ENCODE measurements at places on chromosomes 7 and 10. TPM values are rescaled to one million over a fixed set of nuclear protein-coding genes. Genes with fewer than 3 reads are reported as not detected.

Gene TMEM60
- 13.5 TPM for total RNA-seq

Gene GPRIN2
- 5.6 TPM for total RNA-seq

Gene PAXIP1
- 16.7 TPM for total RNA-seq

Gene HIF1AN
- total RNA-seq = 16.9 TPM

Gene ATG9B
- total RNA-seq = 34.1 TPM

Gene THSD7A
- 9.3 TPM for total RNA-seq

Gene VPS37D
- 5.4 TPM for total RNA-seq

Gene TAS2R41
- not detected for total RNA-seq

Gene TSPAN15
- 26.5 TPM for total RNA-seq

- no peak overlapping the region for H3K4me3 ChIP-seq
- no peaks in the 10 kb centered on the region for H3K4me1 ChIP-seq
- H3K27me3 ChIP-seq = no peaks in the 10 kb centered on the region
These were observed 38.6 kb upstream of the RSBN1L start for GRCh38 chr7:77657427-77658224.

DNA sequence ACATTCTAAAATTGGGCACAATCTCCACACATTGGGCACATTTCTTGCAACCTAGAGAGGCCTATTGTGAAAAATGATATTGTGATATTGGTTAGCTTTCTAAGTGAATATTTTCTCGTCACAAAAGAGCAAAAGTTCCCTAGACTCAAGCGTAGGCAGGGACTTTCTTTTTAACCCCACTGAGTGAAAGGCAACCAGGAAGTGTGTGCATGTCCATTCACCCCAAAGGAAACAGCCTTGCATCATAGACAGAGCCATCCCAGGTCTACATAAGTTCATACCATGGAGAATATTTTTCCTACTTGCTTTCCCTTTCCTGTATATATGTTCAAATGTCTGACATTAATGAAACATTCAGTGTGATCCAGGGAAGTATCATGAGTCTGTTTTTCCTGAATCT, 84.2 kb upstream of the AGBL3 start:
- H3K4me1 ChIP-seq = peaks cover 91% of the 10 kb centered on the region
- no peak overlapping the region for H3K4me3 ChIP-seq
- H3K27me3 ChIP-seq = no peaks in the 10 kb centered on the region
- no peak for DNase-seq
- H3K27ac ChIP-seq = no peak overlapping the region
- no peaks in the 10 kb centered on the region for H3K36me3 ChIP-seq

- H3K27ac ChIP-seq = no peak overlapping the region
- no peaks in the 10 kb centered on the region for H3K36me3 ChIP-seq
- H3K27me3 ChIP-seq = no peaks in the 10 kb centered on the region
- no peak for DNase-seq
- no peak overlapping the region for H3K4me3 ChIP-seq
- H3K4me1 ChIP-seq = no peaks in the 10 kb centered on the region
These were observed 77.9 kb downstream of the HERPUD2 start for GRCh38 chr7:35617041-35617440.

DNA sequence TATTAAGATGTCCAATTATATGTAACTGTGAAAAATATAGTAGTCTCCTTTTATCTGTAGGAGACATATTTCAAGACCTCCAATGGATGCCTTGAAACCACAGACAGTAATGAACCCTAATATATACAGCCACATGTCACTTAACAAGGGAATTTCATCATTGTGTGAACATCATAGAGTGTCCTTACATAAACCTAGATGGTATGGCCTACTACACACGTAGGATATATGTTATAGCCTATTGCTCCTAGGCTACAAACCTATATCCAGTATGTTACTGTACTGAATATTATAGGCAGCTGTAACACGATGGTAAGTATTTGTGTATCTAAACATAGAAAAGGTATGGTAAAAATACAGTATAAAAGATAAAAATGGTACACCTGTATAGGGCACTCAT, 32.4 kb downstream of the MTPN start:
- no peaks in the 10 kb centered on the region for H3K27me3 ChIP-seq
- no peak overlapping the region for H3K4me3 ChIP-seq
- H3K4me1 ChIP-seq = peaks cover 27% of the 10 kb centered on the region
- H3K27ac ChIP-seq = no peak overlapping the region

DNA sequence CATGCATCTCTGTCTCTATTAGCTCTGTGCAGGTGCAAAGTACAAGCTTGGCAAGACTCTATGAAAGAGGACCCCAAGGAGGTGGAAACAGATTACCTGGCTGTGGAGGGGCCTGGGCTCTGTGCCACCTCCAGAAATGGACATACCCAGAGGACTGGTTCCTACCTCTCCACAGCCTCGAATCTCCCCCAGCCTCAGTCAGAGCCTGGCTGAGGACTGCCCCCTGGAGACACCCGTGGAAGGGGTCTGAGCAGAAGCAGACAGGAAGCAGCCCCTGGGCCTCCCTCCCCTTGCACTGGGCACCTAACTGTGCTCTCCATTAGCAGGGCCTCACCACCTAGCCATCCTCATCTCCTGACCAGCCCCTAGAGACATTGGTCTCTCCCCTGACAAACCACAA, 92.0 kb downstream of the DLG5 start:
- no peak overlapping the region for H3K27ac ChIP-seq
- H3K36me3 ChIP-seq = no peaks in the 10 kb centered on the region
- no peaks in the 10 kb centered on the region for H3K27me3 ChIP-seq

GRCh38 chr10:95767884-95768556, 12.1 kb downstream of the ENTPD1 start:
- no peaks in the 10 kb centered on the region for H3K27me3 ChIP-seq
- no peak for DNase-seq
- no peak overlapping the region for H3K4me3 ChIP-seq
- H3K36me3 ChIP-seq = no peaks in the 10 kb centered on the region

- H3K27me3 ChIP-seq = no peaks in the 10 kb centered on the region
- peaks cover 12% of the 10 kb centered on the region for H3K4me1 ChIP-seq
- DNase-seq = no peak
- peak overlapping the region; percentile 56 for H3K27ac ChIP-seq
These were observed 9.8 kb upstream of the FZD9 start for GRCh38 chr7:73423519-73424488.

DNA sequence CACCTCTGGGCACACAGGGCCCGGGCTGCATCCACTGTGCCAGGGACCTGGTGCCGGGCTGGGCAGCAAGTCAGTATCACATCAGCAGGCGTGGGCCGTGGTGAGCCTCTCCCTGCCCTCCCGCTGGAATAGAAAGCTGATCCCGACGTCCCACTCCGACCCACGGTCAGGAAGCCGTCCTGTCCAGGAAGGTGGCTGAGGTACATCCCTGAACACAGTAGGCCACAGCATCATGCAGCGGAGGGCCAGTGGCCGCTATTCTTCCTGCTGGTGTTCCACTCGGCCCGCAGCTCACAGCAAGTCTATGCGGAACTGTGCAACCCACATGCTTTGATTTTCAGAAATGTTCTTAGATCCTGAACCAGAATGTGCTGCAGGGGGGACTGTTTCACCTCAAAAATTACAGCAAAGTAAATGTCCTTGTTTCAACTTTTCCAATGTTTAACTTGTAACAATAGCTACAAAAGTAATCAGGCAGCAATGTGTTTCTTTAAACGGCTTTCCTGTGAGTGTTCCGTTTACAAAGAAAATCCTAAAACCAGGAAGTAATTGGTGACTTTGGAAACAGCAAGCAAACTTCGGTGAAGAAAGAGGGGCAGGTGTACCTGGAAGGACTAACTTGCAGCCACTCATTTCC, 676 bp upstream of the GPR146 start:
- no peaks in the 10 kb centered on the region for H3K36me3 ChIP-seq
- peak overlapping the region; percentile 93 for H3K4me3 ChIP-seq
- peaks cover 46% of the 10 kb centered on the region for H3K4me1 ChIP-seq
- no peak for DNase-seq
- H3K27ac ChIP-seq = peak overlapping the region; percentile 90

DNA sequence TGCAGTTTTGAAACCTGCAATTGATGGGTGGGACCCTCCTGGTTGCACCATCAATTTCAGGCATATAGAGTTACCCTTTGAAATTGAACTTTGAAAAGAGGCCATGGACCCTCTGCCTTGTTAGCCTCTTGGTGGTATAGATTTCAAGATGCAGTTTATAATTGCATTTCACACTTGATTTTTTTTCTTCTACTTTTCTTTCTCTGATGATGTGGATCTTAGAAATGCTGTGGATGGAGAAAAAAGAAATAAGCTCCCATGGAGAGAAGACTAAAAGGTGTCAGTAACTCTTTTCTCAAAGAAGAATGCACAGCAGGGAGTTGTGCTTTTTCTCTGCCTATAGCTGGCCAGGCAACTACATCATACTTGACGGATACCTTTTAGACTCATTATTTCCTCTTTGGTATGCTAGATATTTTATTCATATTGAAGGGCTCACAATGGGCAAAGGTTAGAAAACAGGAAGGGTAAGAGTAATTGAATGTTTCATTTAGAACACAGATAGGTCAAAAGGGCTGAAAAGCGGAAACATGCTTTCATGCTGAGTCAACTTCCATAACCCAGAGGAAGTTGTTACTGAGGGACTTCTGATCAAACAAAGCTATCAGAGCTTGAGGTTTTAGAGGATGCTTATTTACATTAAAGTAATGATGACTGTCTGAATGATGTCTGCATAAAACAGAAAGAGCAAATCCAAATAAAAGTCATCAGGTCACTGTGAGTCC, 773.2 kb upstream of the LRRN3 start:
- no peak for DNase-seq
- no peaks in the 10 kb centered on the region for H3K36me3 ChIP-seq
- no peaks in the 10 kb centered on the region for H3K4me1 ChIP-seq
- no peak overlapping the region for H3K4me3 ChIP-seq

DNA sequence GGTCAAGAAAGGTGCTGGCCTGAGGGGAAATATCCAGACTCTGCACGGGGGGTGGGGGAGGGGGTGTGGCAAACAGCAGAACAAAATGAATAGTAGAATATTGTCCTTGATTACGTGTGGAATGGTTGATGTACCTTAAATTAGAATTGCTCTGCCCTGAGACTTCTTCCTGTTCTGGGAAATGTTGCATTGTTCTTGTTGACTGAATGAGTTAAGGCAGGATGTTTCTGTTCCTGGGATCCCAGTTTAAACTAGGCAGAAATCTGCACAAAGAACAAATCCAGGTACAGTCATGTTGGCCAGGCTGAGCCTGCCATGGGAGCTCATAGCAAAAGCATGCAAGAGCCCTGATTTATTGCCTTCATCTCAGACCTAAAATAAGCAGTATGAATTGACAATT, 558.7 kb upstream of the VSTM2A start:
- no peak overlapping the region for H3K4me3 ChIP-seq
- H3K27me3 ChIP-seq = no peaks in the 10 kb centered on the region
- H3K27ac ChIP-seq = no peak overlapping the region
- H3K4me1 ChIP-seq = no peaks in the 10 kb centered on the region
- H3K36me3 ChIP-seq = no peaks in the 10 kb centered on the region
- no peak for DNase-seq

DNA sequence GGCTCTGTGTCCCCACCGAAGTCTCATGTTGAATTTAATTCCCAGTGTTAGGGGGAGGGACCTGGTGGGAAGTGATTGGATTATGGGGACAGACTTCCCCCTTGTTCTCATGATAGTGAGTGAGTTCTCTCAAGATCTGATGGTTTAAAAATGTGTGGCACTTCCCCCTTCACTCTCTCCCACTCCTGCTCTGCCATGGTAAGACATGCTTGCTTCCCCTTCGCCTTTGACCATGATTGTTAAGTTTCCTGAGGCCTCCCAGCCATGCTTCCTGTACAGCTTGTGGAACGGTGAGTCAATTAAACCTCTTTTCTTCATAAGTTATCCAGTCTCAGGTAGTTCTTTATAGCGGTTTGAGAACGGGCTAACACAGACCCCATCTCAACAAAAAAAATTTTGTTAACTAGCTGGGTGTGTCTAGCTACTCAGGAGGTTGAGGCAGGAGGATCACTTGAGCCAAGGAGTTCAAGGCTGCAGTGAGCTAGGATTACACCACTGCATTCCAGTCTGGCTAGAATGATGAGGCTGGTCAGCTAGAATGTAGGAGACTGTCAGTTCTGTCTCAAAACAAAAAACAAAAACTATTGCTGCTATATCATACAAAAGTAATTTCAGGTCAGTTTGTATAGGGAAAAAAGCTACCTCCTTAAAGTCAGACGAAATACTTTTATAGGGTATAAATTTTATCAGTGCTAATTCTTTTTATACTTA, 57.7 kb downstream of the ATAD1 start:
- no peak overlapping the region for H3K27ac ChIP-seq
- DNase-seq = no peak
- H3K4me1 ChIP-seq = no peaks in the 10 kb centered on the region
- no peaks in the 10 kb centered on the region for H3K27me3 ChIP-seq

GRCh38 chr7:26097837-26098668, 53.9 kb upstream of the NFE2L3 start:
- H3K27ac ChIP-seq = no peak overlapping the region
- H3K4me1 ChIP-seq = peaks cover 10% of the 10 kb centered on the region
- H3K4me3 ChIP-seq = no peak overlapping the region
- no peaks in the 10 kb centered on the region for H3K36me3 ChIP-seq
- no peak for DNase-seq
- H3K27me3 ChIP-seq = no peaks in the 10 kb centered on the region

DNA sequence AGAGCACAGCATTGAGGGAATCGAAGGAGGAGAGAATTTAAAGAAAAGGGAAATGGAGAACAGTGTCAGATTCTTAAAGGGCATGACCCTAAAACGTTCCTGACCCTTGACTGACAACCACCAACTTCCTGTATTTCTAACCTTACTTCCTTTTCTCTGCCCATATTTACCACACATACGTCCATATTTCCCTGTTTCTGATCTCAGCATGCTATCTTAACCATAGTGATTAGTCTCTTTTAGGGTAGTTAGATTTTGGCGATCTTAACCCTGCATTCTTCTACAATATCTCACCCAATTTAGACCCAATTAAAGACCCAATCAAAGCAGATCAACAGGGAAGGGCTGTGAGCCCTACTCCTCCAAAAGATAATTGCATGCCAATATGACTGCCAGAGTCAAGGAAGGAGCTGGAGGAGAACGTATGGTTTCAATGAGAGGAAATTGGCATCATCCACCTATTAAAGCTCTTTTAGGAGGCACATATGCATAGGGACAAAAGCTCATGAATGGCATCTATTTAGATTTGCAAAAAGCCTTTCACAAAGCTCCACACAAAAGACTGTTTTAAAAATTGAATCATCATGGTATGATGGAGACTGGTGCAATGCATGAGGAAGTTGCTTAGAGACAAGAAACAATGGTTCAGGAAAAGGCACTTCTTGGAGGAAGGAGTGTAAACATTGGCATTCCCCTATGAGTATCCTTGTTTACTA, 49.0 kb upstream of the ARHGAP12 start:
- no peaks in the 10 kb centered on the region for H3K36me3 ChIP-seq
- no peak overlapping the region for H3K27ac ChIP-seq
- H3K27me3 ChIP-seq = no peaks in the 10 kb centered on the region
- H3K4me1 ChIP-seq = no peaks in the 10 kb centered on the region
- no peak overlapping the region for H3K4me3 ChIP-seq
